RPMI7951 (cell line): ENCODE measurements at places on chromosomes 16 and 17. TPM values are rescaled to one million over a fixed set of nuclear protein-coding genes. Genes with fewer than 3 reads are reported as not detected.
A peak's percentile ranks its signal among the peaks of the same experiment; 100 is the strongest.

Gene C16orf54
- total RNA-seq: 0.10 TPM in 1 of 2 replicates, not detected in the other

Gene FNDC8
- not detected in 2 replicates for total RNA-seq

- no peak for DNase-seq
Observed at GRCh38 chr17:37888881-37889280, 35.3 kb upstream of the TBC1D3K start.

GRCh38 chr17:38451030-38451839, 23.0 kb downstream of the ARHGAP23 start:
- peak; percentile 44 for DNase-seq

GRCh38 chr16:5865236-5865635, 767.6 kb upstream of the EEF2KMT start:
- DNase-seq: no peak

GRCh38 chr16:82888591-82889001, 261.8 kb downstream of the CDH13 start:
- peak; percentile 83 for DNase-seq
